Thyroid gland (tissue), 4 donors: ENCODE measurements at places on chromosomes 5 and 9.

DNA sequence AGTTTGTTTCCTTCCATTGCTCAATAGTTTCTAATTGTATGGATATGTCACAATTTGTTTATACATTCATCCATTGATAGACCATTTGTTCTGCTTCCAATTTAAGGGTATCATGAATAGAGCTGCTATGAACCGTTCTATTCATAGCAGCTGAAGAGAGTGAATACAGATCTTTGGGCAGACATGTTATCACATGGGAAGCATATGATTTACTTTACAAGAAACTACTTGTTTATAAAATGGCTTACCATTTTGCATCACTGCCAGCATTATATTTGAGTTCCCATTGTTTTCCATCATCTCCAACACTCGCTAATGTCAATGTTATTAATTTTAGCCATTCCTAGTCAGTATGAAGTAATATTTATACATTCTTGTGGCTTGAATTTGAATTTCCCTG, 549.0 kb downstream of the MAT2B start:
- DNase-seq, result no peak

GRCh38 chr9:112382066-112382465, 2.2 kb downstream of the HSDL2 start:
- DNase-seq, result no peak

GRCh38 chr5:166618526-166618925, 1672.9 kb upstream of the WWC1 start:
- DNase-seq, result no peak

DNA sequence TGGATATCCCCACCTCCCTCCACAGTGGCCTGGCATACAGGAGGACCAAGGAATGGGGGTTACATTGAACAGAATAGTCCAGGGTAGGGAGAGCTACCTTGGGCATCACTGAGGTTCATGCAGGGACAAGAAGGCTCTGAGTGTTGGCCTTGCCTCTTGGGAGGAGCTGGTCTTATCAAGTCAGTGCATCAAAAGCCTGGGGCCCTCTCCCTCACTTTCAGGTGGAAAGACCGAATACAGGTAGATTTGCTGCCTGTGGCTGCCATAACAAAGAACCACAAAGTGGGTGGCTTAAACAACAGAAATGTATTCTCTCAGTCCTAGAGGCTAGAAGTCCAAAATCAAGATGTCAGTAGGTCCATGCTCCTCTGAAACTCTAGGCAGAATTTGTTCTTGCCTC, 18.5 kb upstream of the ARSI start:
- DNase-seq, result no peak

DNA sequence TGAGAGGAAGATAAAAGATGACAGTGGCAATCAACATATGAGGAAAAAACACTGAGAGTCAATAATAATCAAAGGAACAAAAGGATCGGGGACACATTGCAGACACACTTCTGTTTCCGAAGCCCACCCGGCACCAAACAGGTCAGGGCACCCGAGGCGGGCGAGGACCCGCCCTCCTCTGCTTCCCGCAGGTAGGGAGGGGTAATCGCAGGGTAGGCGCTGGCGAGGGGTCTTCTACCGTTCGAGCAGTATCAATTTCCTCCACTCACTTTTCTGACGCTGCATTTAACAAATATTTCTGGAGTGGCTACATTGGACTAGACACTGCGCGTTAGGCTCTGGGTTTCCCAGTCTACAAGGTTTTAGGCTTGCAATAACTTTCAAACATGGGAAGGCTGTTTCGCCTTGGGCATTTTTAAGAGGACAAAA, 1.3 kb downstream of the TXN start:
- peak; percentile 13 for DNase-seq

DNA sequence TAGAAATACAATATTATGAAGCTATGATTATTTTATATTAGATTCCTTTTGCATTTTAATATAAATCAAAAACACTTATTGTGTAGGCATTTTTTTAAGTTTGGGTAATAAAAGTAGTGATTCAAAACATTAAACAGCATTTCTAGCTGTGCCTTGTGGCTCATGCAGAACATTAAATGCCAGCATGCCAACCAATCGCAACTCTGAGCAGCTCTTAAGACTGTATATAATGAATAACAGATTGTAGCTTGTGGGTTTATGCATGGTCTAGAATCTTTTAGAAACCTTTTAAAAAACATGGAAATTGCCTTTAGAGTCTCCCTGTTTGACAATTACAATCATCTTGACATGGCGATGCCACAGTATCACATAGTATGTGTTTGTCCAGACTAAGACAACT, 903.8 kb downstream of the EFNA5 start:
- DNase-seq, result no peak

GRCh38 chr9:119836036-119836435, 466.8 kb upstream of the BRINP1 start:
- no peak for DNase-seq

DNA sequence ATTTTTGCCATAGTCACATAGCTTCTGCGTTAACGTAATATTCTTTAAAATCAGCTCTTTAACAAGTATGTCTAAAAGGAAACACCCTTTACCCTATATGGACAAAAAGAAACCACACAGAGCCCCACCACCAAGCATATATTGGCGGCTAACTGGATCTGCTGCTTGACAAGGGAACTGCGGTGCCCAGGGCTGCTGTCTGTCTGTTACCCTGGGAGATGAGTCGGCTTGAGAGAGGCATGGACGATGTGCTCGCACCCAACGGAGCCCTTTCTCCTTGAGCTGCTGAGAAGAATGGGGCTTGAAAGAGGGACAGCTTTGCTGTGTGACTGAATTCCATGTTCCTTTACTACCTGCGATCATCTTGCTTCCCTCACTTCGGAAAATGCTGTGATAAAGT, 158.6 kb upstream of the SHB start:
- DNase-seq, result no peak

GRCh38 chr5:3778000-3778550, 182.4 kb downstream of the IRX1 start:
- DNase-seq, result no peak
